ENCODE measurements at places on chromosomes 16 and 17.

GRCh38 chr16:62638964-62639870, 603.0 kb upstream of the CDH8 start:
- DNase-seq, result no peak

DNA sequence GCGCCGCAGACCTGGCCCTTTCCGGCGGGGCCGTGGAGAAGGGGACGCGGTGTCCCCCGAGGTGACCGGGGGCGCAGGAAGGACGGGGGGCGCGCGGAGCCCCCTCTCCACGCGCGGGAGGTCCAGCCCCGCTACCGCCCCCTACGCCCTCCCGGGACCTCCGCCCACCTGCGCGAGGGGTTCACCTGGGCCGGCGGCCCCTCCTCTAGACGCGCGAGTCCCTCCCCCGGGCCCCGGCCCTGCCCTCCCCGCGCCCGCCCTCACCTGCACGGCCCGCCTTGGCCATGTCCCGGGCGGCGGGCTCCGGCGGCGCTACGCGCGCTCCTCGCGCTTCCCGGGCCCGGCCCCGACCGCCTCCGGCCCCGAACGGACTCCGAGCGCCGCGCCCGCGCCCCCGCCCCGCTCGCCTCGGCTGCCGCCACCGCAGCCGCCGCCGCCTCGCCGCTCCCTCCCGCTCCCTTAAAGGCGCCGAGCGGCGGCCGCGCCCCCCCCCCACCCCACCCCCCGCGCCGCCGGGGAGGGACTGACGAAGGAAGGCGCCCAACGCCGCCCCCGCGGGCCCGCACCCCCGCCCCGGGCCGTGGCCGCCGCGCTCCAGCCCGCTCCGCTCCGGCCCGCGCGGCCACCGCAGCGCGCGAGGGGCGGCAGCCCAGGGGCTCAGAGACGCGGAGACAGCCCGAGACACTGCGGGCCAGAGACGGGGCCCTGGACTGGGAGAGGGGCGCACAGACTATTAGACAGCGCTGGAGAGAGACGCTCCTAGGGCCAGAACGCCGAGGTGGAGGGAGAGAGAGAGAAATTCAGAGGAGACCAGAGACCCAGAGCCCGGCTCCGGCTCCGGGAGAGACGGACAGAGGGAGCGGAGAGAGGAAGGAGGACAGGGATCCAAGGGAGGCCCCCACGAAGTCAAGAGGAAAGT, at the start of gene PITPNM3:
TSS of gene PITPNM3 (minus strand) at position 435 of the 919 bp plus-strand sequence. CDS start at position 286, 149 bp downstream.
- no peak for DNase-seq

DNA sequence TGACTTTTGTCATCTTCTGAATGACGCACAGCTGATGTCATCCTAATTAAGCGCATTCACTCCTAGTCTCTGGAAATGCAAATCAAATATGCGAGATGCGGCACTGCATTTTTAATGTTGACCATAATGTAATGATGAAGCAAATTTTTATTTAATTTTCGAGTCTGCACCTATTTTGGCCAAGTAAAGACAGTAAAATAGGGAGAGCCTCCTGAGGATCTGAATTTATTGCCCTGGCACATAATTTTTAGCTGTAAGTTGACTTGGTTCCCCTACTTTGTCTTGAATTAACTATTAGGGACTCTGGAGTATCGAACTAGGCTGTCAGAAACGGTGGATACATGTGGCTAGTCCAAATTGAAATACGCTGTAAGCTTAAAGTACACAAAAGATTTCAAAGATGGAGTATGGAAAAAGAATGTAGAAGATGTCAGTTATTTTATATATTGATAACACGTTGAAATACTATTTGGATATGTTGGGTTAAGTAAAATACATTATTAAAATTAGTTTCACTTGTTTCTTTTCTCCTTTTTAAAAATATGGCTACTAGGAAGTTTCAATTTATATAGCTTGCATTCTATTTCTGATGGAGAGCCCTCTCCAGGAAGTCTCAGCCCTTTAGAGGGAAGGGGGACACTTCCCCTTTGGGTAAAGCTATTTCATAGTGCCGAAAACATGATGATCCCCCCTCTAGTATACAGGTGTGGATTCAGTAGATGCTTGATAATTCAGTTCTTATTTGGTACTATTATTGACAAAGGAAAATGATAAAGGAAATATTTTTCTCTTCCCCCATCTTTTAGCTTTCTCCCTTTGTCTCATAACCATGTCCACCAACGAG, 991 bp downstream of the KPNA2 start:
- no peak for DNase-seq

DNA sequence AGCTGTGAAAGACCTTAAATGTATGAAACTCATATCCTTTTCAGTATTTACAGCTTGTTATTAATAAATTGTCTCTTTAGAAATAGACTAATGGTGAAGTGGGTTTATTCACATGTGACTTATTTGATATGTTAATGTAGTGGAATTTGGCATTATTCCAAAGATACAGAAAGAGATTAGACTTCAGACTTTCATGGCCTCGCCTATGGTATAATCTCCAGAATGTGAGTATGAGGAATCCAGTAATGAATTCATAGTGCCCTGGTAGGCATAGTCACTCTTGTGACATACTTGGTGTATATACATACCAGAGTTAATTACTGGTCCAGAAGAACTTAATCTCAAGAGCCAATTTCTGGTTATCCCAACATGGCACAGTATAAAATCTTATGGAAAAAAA, 72.7 kb downstream of the OMG start:
- no peak for DNase-seq

- no peak for DNase-seq
Observed at GRCh38 chr17:3528880-3529511, 28.6 kb downstream of the TRPV3 start.

DNA sequence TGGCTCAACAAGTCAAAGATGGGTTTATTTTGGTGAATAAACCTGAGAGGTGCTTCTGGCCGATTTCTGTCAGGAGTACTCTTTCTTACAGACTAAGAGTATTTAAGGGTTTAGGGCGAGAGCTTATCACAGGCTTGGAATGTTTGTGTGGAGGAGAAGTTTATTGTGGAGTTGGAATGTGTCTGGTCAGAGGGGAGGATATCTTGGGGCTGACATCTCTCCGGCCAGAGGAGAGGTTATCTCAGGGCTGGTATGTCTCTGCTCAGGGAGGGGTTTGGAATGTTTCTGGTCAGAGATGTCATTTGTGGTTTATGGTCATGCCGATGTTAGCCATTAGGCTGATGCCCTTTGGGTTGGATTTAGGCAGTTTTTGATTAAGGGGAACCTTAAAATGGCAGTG, 236.4 kb upstream of the EEF2KMT start:
- DNase-seq, result no peak

- no peak for DNase-seq
Observed at GRCh38 chr16:29311461-29312344, 94.8 kb downstream of the NPIPB11 start.

GRCh38 chr16:62853887-62854286, 817.6 kb upstream of the CDH8 start:
- DNase-seq, result no peak

DNA sequence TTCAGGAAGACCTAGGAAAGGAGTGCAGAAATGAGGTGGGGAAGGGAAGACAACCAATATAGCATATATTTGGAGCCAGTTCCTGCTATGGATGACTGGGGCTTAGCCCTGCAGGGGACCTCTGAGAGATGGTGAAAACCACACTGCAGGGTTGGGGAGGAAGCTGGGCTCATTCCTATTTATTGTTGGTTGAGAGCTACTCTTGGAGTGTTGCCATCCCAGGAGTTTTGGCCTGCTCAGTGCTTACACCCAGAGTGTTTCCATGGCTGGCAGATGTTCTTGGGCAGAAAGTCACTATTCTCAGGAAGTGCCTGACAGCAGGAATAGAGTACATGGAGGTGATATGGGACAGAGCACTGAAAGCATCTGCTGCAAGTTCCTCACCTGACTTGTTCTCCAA, 145.8 kb downstream of the SPACA3 start:
- no peak for DNase-seq

- no peak for DNase-seq
Observed at GRCh38 chr16:29686740-29687332, 7.9 kb downstream of the QPRT start.

- DNase-seq, result no peak
Observed at GRCh38 chr16:79788949-79789348, 188.4 kb upstream of the MAF start.

- no peak for DNase-seq
Observed at GRCh38 chr16:19840524-19841110, 44.0 kb downstream of the GPRC5B start.

GRCh38 chr17:1762233-1762900, 507 bp downstream of the SERPINF1 start:
- DNase-seq, result no peak

DNA sequence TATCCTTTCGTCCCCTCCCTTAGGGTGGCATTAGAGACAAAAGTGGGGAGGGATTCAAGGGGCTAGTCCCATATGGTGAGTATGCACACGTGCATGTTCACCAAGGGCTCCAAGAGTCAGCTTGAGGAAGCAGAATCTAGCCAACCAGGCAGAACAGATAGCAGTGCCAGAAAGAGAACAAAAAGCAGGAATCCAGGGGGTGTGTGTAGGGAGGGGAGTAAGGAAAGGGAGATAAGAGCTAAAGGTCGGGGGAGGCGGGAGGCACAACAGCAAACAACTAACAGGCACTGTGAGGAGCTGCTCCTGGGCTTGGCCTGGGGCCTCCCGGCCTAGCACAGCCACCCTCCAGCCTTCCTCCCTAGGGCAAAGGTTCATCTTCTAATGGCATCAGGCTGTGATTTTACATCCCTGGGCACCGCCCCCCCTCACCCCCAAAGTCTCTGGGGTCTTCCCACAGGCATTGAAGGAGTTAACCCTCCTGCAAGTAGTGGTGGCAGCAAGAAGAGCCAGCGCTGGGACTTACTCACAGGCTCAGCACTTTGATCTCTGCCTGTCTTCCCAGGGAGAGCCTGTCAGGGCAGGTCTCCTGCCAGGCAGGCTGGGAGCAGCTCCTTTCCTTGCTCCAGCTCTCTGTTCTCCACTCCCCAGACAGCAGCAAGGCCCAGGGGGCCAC, 12.4 kb upstream of the SUPT4H1 start:
- no peak for DNase-seq

- no peak for DNase-seq
Observed at GRCh38 chr16:54526916-54527315, 240.3 kb upstream of the IRX3 start.

GRCh38 chr16:31181102-31181830, 1.3 kb downstream of the FUS start:
- DNase-seq, result peak; percentile 32

- no peak for DNase-seq
Observed at GRCh38 chr17:46925185-46925868, 2.4 kb downstream of the GOSR2 start.

GRCh38 chr16:30761427-30761927, 385 bp downstream of the CFAP119 start:
- peak; percentile 62 for DNase-seq

GRCh38 chr16:80850757-80851156, 46.4 kb upstream of the CDYL2 start:
- DNase-seq, result no peak

DNA sequence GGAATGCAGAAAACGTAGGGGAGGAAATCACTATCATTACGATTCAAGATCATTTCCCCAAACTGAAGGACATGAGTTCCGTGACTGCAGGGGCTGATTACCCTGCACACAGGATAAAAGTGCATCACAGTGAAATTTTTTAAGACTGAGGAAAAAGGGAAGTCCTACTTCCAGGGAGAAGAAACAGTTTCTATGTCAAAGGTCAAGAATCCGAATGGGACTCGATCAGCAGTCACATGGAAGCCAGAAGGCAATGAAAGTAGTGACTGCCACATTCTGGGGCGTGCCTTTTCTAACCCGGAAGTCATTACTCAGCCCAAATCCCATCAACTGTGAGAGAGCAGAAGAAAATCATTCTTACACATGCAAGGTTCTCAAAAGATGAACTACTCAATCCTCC, 12.1 kb downstream of the ZZEF1 start:
- DNase-seq, result no peak

GRCh38 chr16:747978-748746, 7.4 kb upstream of the CIAO3 start:
- no peak for DNase-seq

- DNase-seq, result peak; percentile 57
Observed at GRCh38 chr17:8939496-8940334, 25.8 kb downstream of the PIK3R5 start.

- no peak for DNase-seq
Observed at GRCh38 chr17:32626379-32626791, 139.6 kb downstream of the CDK5R1 start.

GRCh38 chr17:47866941-47867340, 16.0 kb upstream of the SP6 start:
- DNase-seq, result no peak

DNA sequence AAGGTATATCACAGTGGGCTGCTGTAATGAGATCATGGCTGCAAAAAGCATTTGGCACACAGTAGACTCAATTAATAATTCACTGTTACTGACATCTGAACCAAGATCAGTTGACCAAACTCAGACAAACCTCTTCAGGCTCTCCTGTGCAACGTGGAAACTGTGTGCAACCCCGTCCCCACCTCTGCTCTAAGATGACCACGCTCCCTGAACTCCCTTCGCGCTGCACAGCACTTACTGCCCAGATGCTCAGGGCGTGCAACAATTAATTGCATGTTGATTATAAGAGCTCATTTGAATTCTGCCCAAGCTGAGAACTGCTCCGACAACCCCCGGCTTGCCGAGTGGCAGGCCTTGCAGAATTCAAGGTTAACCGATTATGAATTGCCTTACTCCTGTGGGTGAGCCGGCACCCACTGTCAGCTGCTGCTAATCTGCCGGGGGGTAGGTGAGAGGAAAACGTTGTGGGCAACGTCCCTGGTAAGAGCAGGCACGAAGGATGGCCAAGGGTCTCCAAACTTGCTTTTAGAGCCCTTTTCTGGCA, 1.3 kb upstream of the GSG1L start:
- DNase-seq, result no peak

DNA sequence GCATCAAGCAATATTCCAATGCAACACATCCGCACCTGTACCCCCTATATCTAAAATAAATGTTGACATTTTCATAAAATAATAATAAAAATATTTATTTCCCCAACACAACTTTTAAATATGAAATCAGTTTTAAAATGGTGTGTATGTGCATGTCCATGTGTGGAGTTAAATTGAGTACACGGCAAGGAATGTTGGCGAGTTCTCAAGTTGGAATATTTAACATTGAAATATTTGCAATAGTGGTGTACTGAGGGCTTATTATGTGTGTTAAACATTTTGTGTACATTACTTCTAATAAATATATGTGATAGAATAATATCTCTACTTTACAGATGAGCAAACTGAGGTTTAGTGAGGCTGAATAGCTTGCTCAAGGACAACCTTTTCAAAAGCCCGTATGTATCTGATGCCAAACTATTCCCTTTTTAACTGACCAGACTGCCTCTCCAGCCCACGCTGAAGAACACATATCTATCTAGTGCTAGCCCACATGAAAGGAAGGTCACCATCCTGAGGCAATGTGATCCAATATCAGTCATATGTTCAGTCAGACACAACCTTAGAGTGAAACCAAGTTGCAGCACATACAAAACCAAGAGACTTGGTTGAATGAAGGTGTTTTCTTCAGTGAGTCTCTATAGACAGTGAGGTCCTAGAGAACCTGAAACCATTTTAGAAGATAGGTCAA, 192.2 kb upstream of the CDH11 start:
- no peak for DNase-seq
